ENCODE measurements at places on chromosomes 1 and 21. TPM values are rescaled to one million over a fixed set of nuclear protein-coding genes. Genes with fewer than 3 reads are reported as not detected.

DNA sequence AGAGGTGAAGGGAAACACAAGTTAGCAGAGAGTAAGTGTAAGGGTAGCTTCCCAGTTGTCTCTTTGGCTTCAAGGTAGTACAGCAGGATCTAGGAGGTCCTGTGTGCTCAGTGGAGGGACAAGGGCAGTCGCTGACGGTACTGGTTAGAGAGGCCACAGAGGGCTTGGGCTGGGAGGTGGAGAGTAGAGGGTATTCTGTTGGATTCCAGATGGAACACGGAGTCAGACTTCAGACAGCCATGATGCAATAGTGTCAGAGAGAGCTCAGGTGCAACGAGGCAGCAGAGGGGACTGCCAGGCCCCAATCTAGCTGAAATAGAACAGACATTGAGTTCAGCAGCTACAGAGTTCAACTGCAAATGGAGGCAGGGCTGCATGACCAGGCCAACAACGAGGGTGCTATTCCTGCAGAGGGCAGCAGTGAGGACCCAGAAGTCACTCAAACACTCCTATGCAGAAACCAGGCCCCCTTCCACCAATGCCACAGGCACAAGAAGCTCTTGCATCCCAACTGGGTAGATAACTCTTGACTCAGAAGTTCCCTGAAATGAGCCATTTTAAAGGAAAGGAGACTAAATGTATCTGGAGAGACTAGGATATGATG lies 325.0 kb upstream of the ESRRG start:
- no peaks in the 10 kb centered on the region for H3K27me3 ChIP-seq
- no peaks in the 10 kb centered on the region for H3K4me1 ChIP-seq
- no peaks in the 10 kb centered on the region for H3K36me3 ChIP-seq
- no peak for DNase-seq
- H3K27ac ChIP-seq = no peak overlapping the region

- no peak overlapping the region for H3K4me3 ChIP-seq
- H3K4me1 ChIP-seq = no peaks in the 10 kb centered on the region
- DNase-seq = no peak
- H3K27me3 ChIP-seq = no peaks in the 10 kb centered on the region
- no peak overlapping the region for H3K27ac ChIP-seq
- no peaks in the 10 kb centered on the region for H3K36me3 ChIP-seq
Measured at GRCh38 chr21:27802816-27803475, 836.1 kb upstream of the ADAMTS5 start.

The GATAD2B gene
- 51.6 TPM for total RNA-seq

- H3K4me1 ChIP-seq = no peaks in the 10 kb centered on the region
- H3K36me3 ChIP-seq = peaks cover 2% of the 10 kb centered on the region
- no peak overlapping the region for H3K4me3 ChIP-seq
- no peak for DNase-seq
Measured at GRCh38 chr21:45507888-45508508, 34.2 kb downstream of the SLC19A1 start.

- H3K4me3 ChIP-seq = no peak overlapping the region
Measured at GRCh38 chr1:222928212-222928611, 113.4 kb downstream of the DISP1 start.

- no peak overlapping the region for H3K4me3 ChIP-seq
- H3K27ac ChIP-seq = no peak overlapping the region
- DNase-seq = no peak
- no peaks in the 10 kb centered on the region for H3K27me3 ChIP-seq
- no peaks in the 10 kb centered on the region for H3K4me1 ChIP-seq
Measured at GRCh38 chr21:44983421-44984206, 43.8 kb downstream of the SLX9 start.

The SMIM11 gene
- 3.1 TPM for total RNA-seq

Data from CD4-positive, alpha-beta T cell (primary cell).